ENCODE measurements at places on chromosomes 12 and 14.

DNA sequence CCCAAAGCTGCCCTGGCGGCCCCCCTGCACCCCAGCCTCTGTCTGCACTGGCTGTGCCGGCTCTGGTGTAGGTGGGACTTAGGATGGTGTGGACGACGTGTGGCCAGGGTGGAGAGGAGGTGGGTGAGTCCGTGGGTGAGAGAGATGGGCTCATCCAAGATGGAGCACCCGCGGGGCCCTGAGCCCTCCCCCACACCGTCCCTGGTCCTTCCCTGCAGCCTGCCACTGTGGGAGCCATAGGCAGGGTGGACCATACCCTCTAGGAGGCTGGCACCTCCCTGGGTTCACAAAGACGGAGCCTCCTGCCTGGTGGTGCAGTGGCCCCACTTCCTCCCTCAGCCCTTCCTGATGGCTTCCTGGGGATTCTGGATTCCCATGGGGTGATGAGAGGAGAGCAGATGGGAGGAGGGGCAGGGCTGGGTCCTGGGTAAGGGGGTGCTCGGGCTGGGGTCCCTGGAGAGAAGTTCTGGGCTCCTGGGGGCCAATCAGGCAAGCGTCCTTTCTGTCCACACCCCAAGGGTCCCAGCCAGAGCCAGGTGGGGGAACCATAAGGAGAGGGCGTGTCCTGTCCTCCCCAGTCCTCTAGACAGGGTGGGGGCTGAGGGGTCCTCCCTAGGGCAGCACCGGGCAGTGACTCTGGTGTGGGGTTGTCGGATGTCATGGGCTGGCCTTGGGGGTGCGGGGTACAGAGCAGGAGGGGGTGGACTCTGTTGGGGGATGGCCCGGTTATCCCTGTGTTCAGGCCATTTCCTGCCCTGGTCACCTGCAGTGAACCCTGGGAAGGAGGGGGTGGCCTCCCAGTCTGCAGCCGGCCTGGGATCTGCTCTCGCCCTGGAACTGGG lies 384.8 kb downstream of the TMEM121 start:
- DNase-seq: no peak

GRCh38 chr12:123099560-123100192 lies 51.2 kb downstream of the PITPNM2 start:
- no peak for DNase-seq

GRCh38 chr12:10400829-10401228 lies 8.7 kb downstream of the KLRC4 start:
- no peak for DNase-seq

DNA sequence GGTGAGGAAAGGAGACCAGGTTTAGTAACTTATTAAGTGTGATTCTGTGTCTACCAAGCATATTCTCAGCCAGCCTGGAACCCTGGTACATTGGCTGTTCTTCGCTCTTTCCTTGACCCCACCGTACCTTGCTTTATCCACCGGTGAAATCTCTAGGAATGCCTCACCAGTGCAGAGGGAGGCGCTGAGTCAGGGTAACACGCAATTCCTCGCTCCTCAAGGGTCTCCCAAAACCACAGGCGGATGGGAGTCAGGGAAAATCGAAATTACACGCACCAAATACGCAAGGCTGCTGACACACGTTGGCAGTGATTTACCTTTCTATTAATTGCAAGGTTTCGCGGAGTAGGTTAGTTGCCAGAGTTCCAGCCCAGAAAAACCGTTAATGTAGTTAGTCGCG lies 845 bp downstream of the L3HYPDH start:
- DNase-seq: no peak

- DNase-seq: peak; percentile 90
Measured at GRCh38 chr12:62603061-62603810, 136.6 kb downstream of the MON2 start.
